ENCODE measurements at places on chromosomes 16 and 17. TPM values are rescaled to one million over a fixed set of nuclear protein-coding genes. Genes with fewer than 3 reads are reported as not detected.

DNA sequence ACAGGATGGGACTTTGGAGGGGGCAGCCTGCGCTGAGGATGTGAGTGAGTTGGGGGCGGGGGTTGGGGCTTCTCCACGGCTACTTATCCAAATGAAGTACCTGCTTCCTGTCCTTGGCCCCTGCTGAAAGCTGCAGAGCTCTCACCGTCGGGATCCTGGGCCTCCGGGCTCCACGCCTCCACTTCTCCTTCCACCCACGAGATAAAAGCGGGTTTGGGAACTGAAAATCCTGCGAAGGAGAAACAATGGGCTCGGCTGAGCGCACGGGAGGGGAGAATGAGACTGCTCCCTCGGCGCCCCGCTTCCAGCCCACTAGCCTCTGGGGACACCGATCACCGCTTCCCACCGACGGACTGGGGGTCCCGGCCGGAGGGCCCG is 486 bp downstream of the ZNF785 start:
- no peaks in the 10 kb centered on the region for H3K4me1 ChIP-seq
- H3K27me3 ChIP-seq: no peaks in the 10 kb centered on the region
- H3K27ac ChIP-seq: peak overlapping the region; percentile 85
- H3K4me3 ChIP-seq: peak overlapping the region; percentile 59
- H3K36me3 ChIP-seq: no peaks in the 10 kb centered on the region

- peaks cover 10% of the 10 kb centered on the region for H3K4me1 ChIP-seq
- H3K27me3 ChIP-seq: no peaks in the 10 kb centered on the region
- DNase-seq: no peak
- peak overlapping the region; percentile 46 for H3K27ac ChIP-seq
Observed at GRCh38 chr17:2402544-2402943, 1.7 kb upstream of the MNT start.

DNA sequence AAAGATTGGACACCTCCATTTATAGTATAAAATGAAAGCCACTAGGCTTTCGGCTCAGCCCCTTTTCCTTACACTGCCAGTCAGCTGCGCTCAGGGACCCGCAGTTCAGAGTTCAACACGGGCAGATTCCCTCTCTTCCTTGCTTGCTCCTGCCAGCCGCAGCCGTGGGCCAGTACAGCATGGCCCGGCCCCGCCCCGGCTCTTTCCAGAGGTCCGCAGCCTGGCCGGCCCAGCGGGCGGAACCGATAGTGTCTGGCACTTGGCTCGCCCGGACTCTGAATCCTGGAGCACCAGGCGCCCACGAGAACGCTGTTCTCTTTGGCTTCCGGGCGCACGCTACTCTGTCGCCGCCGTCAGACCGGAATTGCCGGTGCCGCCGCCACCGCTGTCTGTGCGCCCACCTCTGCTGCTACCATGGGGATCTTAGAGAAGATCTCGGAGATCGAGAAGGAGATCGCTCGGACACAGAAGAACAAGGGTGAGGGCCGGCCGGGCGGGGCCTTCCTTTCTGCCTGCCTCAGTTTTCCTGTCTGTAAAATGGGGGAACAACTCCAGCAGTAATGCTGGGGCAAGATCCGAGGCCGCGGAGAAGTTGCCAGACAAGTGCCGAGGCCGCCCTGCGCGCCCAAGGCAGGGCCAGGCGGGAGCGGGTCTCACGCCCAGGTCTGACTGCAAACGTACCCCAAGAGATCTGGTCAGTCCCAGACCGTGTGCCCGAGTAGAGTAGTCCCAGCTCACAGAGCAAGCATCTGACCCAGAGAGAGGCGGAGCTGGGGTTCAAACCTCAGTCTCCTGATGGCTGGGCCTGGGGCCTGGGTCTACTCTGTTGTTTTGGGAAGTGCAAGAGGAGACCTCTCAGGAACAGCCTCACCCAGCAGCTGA is at the start of gene DRG2:
Gene DRG2 (plus strand): TSS at position 339 of the 882 bp plus-strand sequence. CDS start 76 bp downstream, at position 415.
- no peaks in the 10 kb centered on the region for H3K36me3 ChIP-seq
- DNase-seq: peak; percentile 66
- H3K4me1 ChIP-seq: peaks cover 7% of the 10 kb centered on the region
- H3K27me3 ChIP-seq: no peaks in the 10 kb centered on the region
- H3K4me3 ChIP-seq: peak within 1 kb of the TSS; percentile 96
- peak within 1 kb of the TSS; percentile 90 for H3K27ac ChIP-seq

- DNase-seq: no peak
- no peak overlapping the region for H3K27ac ChIP-seq
- H3K4me1 ChIP-seq: no peaks in the 10 kb centered on the region
- H3K27me3 ChIP-seq: no peaks in the 10 kb centered on the region
- H3K36me3 ChIP-seq: no peaks in the 10 kb centered on the region
Observed at GRCh38 chr17:49638818-49639217, 39.1 kb downstream of the SPOP start.

DNA sequence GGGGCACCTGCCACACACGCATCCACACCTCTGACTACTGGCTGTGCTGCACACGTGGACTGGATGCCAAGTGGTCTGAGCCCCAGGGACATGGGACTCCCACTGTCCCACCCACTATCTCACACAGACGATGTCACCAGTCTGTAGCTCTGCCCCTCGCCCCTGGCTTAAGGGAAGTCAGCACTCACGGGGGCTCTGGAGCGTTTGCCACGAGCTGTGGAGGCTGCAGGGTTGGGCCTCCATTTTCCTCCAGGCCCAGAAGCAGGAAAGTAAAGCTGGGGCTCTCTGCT is 22.1 kb downstream of the FOXF1 start:
- no peak overlapping the region for H3K27ac ChIP-seq
- H3K4me3 ChIP-seq: no peak overlapping the region
- H3K36me3 ChIP-seq: no peaks in the 10 kb centered on the region
- no peak for DNase-seq
- H3K27me3 ChIP-seq: no peaks in the 10 kb centered on the region

- DNase-seq: no peak
- H3K36me3 ChIP-seq: no peaks in the 10 kb centered on the region
Observed at GRCh38 chr17:72380737-72381136, 259.9 kb downstream of the SOX9 start.

GRCh38 chr17:61806081-61806828 is 57.1 kb downstream of the BRIP1 start:
- no peaks in the 10 kb centered on the region for H3K27me3 ChIP-seq
- no peak overlapping the region for H3K27ac ChIP-seq
- no peak overlapping the region for H3K4me3 ChIP-seq
- H3K36me3 ChIP-seq: no peaks in the 10 kb centered on the region
- no peak for DNase-seq
- no peaks in the 10 kb centered on the region for H3K4me1 ChIP-seq

DNA sequence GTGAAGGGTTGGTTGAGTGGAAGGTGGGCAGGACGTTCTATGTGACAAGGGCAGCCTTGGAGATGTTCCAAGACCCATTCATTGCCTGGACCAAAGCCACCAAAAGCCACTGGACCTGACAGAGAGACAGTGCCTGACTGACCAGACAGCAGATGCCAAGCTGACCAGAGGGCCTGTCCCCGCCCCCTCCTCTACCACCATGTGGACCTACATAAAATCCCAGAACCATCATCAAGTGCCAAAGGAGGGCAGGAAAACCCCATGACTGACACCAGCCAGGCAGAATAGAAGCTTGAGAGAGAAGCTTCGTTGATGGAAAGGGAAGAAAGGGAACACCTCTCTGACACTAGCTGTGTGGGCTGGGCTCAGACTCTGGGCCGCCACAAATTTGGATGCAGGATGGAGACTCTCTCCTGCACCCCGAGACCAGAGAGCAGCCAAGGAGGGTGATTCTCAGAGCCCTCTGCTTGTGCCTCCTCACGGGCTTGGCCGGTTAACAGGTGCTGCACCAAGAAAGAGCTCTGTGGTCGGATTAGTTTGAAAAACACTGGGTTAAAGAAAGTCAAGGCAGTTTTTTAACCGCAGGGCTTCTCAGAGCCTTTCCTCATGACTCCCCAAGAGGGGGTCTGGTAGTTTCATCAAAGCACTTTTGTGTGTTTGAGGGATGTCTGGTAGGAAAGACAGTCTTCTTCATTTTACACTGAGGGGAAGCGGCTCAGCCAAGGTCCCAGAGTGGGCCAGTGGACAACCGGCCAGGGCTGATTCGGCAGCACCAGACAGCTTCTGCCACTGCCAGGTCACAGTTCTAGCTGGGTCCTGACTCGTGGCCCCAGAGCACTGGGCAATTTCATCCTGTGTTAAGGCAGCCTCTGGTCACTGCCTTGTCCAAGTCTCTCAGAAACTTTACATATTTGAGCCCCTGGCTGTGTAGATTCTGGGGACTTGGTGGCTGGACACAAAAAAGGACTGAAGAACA is 1.7 kb downstream of the TNFRSF13B start:
- H3K4me1 ChIP-seq: no peaks in the 10 kb centered on the region
- H3K27me3 ChIP-seq: no peaks in the 10 kb centered on the region
- DNase-seq: no peak
- H3K36me3 ChIP-seq: no peaks in the 10 kb centered on the region

- no peak overlapping the region for H3K4me3 ChIP-seq
- H3K27ac ChIP-seq: no peak overlapping the region
- H3K27me3 ChIP-seq: no peaks in the 10 kb centered on the region
- DNase-seq: no peak
- no peaks in the 10 kb centered on the region for H3K36me3 ChIP-seq
- H3K4me1 ChIP-seq: no peaks in the 10 kb centered on the region
Observed at GRCh38 chr16:56087626-56088025, 103.7 kb upstream of the GNAO1 start.

DNA sequence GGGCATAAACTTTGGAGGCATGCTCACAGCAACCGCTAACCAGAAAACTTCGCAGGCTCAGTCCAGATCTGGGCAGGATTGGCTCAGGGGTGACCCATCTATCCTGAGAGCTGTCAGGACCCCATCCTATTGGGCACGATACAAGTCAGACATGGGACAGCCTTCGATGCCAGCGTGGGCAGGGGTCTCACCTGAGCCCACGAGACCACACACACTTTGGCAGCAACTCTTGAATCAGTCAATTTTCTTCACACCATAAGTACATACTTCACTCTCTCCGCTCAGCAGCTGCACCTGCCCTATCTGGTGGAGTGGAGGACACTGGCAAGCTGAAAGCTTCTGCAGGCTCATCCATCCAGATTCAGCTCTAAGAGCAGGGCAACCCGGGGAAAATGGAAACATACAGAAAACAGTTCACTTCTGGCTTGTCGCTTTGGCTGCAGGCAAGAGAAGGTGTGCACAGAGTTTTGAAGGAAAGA is 48.3 kb downstream of the ZFHX3 start:
- H3K4me1 ChIP-seq: peaks cover 13% of the 10 kb centered on the region
- no peaks in the 10 kb centered on the region for H3K36me3 ChIP-seq
- no peak for DNase-seq
- H3K27me3 ChIP-seq: no peaks in the 10 kb centered on the region

- H3K27me3 ChIP-seq: no peaks in the 10 kb centered on the region
- peak overlapping the region; percentile 54 for H3K4me3 ChIP-seq
- H3K27ac ChIP-seq: peak overlapping the region; percentile 11
- DNase-seq: no peak
Observed at GRCh38 chr17:79852748-79853147, 13.5 kb upstream of the CBX4 start.

GRCh38 chr17:43874293-43874692 is 27.3 kb downstream of the CD300LG start:
- H3K27ac ChIP-seq: no peak overlapping the region
- no peak overlapping the region for H3K4me3 ChIP-seq
- no peaks in the 10 kb centered on the region for H3K27me3 ChIP-seq
- 0 out of 2 replicates have a peak, but pooled peaks cover 4% of the 10 kb centered on the region for H3K4me1 ChIP-seq
- H3K36me3 ChIP-seq: no peaks in the 10 kb centered on the region
- no peak for DNase-seq

DNA sequence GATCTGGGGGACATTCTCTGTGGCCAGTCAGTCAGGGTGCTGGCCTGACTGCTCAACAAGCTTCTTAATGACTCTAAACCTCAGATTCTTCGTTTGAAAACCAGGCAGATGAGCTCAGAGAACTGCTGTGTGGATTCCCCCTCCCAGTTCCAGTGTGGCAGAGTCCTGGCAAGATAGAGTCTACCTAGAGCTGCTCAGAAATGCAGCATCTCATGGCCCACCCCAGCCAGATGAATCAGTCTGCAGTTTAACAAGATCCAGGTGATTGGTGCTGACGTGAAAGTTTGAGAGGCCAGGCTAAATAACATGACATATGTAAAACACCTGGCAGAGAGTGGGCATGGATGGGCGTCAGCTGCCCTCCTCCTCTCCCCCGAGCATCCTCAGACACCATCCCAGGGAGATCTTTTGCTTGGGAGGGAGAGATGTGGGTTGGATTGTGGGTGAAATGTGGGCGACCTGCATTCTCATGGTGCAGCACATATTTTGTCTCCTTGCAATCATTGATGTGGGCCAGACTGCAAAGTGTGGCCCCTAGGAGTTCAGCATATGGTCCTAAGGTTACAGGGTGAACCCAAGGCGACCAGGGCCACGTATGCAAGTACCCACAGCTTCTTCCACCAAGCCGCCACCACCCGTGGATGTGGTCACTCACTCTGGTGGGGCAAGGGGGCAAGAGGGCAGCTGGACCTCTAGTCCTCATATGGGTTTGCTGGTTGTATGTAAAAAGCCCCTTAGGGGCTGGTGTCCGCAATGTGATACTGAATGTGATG is 19.5 kb downstream of the SOCS3 start:
- no peak for DNase-seq
- no peaks in the 10 kb centered on the region for H3K27me3 ChIP-seq
- H3K4me3 ChIP-seq: no peak overlapping the region
- H3K27ac ChIP-seq: peak overlapping the region; percentile 71
- peaks cover 55% of the 10 kb centered on the region for H3K4me1 ChIP-seq

GRCh38 chr16:1152651-1153259 is at the start of gene CACNA1H:
Gene CACNA1H, plus strand, starts transcription at chr16:1153106. Its CDS starts 632 bp downstream, at chr16:1153738.
- peaks cover 34% of the 10 kb centered on the region for H3K4me1 ChIP-seq
- no peaks in the 10 kb centered on the region for H3K36me3 ChIP-seq
- H3K4me3 ChIP-seq: peak within 1 kb of the TSS; percentile 43
- peak within 1 kb of the TSS; percentile 59 for H3K27ac ChIP-seq

GRCh38 chr16:51431517-51432241 is 280.6 kb upstream of the SALL1 start:
- H3K4me1 ChIP-seq: no peaks in the 10 kb centered on the region
- no peaks in the 10 kb centered on the region for H3K27me3 ChIP-seq
- DNase-seq: peak; percentile 33
- H3K27ac ChIP-seq: no peak overlapping the region
- no peak overlapping the region for H3K4me3 ChIP-seq

The BRICD5 gene
- 8.7 TPM for total RNA-seq

The MPHOSPH6 gene
- total RNA-seq: 36.7 TPM

The TPSG1 gene
- 4.6 TPM for total RNA-seq

The TRPV2 gene
- total RNA-seq: 34.9 TPM

The LPO gene
- total RNA-seq: not detected

All from Panc1 (cell line).